K562 (cell line): ENCODE measurements at places on chromosomes 16 and 17.

DNA sequence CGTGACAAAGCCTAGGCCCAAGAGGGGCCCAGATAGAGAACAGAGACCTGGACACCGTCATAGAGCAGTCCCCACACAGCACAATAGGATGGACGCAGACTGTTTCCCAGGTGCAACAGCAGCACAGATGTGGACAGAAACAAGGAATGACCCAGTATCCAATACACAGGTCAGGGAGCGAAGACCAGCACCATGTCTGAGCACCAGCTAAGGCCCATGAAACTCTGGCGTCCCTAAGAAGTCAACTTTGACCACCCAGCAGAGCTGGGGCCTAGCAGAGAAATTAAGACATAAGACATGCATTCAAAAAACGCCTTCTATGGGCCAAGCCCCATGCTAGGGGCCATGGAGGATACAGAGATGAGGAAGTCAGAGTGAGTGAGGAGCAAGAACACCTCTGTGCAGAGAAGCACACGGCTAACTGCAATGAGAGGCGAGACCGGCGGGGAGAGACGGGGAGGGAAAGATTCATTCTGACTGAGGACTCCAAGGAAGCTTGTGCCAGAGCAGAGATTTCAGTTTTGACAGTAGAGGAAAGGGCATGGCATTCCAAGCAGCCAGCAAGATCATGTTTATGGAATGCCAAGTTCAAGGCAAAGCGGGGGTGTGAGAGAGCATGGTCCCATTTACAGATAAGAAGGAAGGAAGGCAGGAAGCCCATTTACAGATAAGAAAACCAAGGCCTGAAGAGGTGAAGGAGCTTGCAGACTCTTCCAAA lies 50.8 kb downstream of the PITPNM3 start:
- no peak for DNase-seq

DNA sequence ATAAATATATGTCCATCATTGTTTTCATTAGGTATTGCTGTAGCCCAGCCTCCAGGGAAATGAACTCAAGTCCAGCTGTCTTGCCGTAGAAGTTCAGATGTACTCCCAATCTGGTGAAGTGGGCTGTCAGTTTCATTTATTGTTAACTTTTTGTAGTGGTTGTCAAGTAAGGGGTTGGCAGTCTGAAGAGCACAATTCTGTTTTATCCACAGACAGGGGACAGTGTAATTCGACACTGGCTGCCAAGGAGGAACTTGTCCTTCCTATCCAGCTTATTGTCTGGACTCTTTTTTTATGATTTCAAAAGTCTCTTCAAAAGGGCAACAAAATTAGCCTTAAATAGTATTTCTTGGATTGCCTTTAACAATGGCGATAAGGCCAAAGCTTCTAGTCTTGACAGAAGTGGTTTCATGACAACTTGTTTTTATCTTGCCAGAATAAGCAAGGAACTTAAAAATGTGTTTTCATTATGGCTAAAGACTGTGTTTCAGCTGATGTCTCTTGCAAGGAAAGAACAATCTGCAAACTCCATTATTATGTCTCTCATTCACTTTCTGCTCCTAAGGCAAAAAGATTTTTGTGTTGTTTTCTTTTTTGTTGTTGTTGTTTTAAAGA lies 73.9 kb upstream of the TANC2 start:
- no peak for DNase-seq

GRCh38 chr16:27638833-27639560 lies 89.1 kb downstream of the KATNIP start:
- DNase-seq = no peak

DNA sequence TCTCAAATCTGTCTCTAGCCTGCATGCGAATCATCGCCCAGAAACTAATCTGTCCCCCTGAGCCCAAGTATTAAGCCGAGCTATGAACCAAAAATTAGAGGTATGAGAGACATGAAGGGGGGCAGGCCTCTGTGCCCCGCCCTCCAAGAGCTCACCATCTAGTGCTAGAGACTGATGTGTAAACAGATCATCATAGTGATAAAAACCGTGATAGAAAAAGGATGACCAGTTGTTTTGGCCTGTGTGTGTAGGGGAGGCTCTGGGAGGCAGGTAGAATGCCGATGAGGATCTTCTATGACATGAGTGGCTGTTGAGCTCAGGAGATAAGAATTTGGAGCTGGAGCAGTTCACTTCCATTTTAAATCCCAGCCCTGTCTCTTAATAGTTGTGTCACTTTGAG lies 89.1 kb upstream of the TBX2 start:
- DNase-seq = no peak

DNA sequence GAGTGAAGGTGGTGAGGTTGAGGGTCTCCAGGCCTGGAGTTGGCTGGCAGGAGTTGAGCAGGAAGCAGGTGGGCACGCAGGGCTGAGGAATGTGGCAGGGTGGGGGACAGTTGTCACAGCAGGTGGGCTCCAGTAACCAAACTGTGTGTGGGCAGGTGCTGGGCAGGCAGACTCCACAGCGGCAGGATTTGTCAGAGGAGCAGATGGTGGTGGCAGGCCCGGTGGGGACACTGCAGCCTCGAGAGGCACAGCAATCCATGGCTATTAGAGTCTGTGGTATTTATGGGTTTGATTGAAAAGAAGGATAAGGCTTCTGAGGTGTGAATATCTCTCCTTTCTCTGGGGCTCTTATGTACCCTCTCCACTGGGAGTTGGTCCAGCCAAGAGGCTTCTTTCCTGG lies at the start of gene KRTAP3-3:
TSS of gene KRTAP3-3 (minus strand) at position 326 of the 400 bp plus-strand sequence. CDS start at position 259, 67 bp downstream.
- DNase-seq = no peak

DNA sequence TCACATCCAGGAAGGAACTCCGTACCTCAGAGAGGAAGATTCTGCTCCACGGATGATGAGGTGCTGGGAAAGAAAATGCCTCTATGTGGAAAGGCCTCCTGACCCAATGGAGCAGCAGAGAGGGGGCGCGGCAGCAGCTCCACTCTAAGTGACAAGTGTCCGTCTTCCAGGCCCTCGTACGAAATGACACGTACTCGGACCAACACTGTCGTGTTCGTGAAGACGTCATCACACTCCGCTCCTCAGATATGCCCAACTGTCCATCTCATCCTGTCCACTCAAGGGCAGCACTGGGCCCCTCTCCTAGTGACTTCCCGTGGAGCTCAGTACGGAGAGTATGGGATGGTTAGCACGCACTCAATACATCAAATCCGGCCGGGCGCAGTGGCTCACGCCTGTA lies 32.2 kb downstream of the MRM3 start:
- no peak for DNase-seq

DNA sequence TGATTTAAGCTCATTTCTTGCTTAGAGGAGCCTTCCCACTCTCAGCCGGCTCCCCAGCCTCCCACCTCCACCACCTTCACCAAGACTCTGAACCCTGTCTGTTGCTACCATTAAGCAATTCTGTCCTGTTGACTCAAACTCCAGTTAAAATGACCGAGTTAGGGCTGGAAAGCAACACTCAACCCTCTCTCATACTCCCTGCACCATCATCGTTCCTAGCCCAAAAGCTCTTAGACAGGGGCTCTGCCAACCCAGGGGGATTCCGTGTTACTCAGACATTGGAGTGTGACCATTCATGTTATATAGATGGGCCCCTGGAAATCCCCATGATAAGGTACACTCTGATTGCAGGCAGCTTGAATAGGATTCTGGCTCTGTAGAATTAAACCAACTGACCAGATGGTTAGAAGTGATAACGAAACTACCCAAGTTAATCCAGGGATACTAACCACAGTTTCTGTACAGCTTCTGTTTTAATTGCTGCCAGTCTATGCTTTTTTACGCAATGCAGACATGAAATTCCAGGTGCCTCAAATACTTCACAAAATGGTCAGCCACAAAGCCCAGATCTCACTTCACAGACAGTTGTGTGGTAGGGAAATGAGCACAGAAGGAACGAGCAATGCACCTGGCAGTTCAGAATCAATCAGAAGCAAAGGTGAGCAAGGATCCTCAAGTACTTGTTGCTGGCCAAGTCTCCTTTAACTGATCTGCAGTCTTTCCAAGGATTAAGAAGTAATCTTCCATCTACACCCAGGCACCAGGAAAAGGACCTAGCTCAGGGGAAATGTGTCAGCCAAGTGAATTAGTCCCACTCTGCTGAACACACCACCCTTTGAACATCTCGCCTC lies 2.1 kb downstream of the SSTR2 start:
- DNase-seq = no peak

GRCh38 chr16:86555704-86556075 lies 655 bp upstream of the MTHFSD start:
- DNase-seq = no peak

GRCh38 chr16:82616356-82616755 lies 10.4 kb upstream of the CDH13 start:
- DNase-seq = no peak

- no peak for DNase-seq
These were observed 14.1 kb upstream of the DBNDD1 start for GRCh38 chr16:90033387-90033786.

DNA sequence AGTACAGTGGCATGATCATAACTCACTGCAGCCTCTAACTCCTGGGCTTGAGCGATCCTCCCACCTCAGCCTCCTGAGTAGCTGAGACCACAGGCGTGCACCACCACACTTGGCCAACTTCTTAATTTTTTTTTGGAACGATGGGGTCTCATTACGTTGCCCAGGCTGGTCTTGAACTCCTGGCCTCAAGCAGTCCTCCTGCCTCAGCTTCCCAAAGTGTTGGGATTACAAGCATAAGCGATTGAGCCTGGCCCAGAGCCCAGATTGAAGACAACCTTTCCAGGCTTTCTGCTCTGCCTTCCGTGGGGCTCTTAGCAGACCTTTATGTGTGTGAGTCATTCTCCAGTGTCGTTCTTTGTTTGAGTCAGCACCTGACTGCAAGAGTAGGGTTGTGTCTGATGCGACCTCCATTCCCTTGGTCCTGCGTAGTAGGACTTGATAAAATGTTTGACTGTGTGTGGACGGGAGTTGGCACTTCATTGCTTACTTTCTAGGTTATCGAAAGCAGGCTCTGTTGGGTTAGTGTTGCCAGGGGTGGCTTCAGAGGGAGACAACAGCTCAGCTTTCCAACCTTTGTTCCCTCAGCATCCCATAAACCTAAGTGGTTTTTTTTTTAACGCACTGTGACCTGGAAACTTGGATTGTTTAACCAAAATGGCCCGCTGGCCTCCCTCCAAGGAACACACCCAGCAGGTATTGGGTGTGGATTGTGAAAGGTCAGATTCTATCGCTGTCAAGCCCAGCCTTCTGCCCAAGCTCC lies 26.4 kb downstream of the EEF2K start:
- DNase-seq = peak; percentile 33

GRCh38 chr17:80978499-80979497 lies 12.8 kb upstream of the CHMP6 start:
- DNase-seq = no peak
